ENCODE measurements at places on chromosomes 3 and 15.

DNA sequence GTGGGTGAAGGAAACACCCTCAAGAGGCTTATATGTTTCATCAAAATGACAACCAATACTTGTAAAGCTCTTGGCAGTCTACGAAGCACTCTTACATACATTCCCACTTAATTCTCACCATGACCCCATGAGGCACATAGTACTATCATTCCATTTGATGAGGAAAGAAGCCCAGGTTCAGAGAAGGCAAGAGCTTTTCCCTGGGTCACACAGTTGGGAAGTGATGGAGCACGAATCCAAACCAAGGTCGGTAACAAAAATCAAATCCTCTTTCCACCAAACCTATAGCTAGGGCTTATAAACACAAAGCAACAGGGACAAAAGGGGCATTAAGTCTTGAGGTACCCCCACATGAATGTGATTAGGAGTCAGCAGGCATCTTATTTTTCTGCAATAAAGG, 187.1 kb downstream of the UACA start:
- DNase-seq, result no peak

GRCh38 chr3:87082796-87083440, 92.0 kb upstream of the VGLL3 start:
- DNase-seq, result peak; percentile 74

DNA sequence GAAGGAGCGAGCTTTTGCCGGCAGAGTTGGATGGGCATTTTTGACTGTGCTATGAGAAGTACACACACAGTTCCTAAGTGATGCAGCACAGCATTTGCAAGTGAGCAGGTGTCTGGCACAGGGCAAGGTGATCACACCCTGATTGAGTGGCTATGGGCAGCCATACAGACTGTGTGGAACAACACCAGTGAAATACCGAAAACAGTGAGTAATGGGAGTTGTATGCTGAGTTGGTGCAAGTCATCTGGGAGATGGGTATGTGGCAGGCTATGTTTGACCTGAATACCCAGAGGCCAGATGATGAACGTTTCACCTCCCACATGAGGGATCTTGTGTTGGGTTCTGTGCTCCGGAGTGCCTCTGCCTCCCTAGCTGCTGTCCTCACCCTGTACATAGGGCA, 53.5 kb upstream of the TIPARP start:
- DNase-seq, result no peak

- DNase-seq, result no peak
These were observed 24.6 kb upstream of the SRP14 start for GRCh38 chr15:40063563-40064011.

DNA sequence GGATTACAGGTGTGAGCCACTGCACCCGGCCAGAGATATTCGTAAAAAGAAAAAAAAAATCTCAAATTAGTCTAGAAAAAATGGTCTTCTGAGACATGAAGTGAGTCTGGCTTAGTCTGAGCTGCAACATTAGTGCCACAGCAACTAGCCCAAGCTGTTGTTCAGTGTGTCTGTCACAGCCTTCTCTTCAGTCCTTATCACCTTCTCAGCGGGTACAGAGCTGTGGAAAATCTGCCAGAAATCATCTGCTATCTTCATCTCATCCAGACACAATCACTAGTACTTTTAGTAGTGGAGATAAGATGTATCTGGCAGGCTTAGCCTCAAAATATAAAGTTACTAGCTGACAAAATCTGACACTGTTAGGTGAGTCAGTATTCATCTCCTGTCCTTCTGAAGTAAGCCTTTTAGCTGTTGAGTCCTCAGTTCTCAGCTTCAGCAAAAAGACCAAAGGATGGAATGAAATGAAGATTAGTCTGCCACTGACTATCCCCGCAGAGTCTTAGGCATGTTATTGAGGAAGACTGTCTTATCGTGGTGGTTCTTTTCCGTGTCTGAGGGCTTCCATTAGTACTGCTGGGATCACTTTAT, 120.5 kb upstream of the CGNL1 start:
- DNase-seq, result no peak

GRCh38 chr3:129035360-129036221, 25.0 kb upstream of the GP9 start:
- no peak for DNase-seq

DNA sequence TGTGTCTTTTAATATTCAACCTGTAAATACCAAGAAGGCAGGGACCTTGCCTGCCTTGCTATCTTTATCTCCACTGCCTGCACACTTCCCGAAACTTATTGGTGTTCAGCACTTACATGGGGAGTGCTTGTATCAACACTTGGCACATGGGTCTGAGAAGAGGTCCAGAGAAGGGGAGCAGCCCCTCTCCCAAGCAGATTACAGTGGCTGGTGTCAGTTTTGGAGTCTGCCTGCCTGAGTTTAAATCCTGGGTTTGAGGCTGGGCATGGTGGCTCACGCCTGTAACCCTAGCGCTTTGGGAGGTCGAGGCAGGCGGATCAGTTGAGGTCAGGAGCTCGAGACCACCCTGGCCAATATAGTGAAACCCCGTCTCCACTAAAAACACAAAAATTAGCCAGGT, 20.3 kb downstream of the MESD start:
- no peak for DNase-seq

- DNase-seq, result no peak
These were observed 35.4 kb upstream of the SUCLG2 start for GRCh38 chr3:67689806-67690205.

GRCh38 chr15:69760890-69761568, 308.4 kb downstream of the RPLP1 start:
- DNase-seq, result no peak

DNA sequence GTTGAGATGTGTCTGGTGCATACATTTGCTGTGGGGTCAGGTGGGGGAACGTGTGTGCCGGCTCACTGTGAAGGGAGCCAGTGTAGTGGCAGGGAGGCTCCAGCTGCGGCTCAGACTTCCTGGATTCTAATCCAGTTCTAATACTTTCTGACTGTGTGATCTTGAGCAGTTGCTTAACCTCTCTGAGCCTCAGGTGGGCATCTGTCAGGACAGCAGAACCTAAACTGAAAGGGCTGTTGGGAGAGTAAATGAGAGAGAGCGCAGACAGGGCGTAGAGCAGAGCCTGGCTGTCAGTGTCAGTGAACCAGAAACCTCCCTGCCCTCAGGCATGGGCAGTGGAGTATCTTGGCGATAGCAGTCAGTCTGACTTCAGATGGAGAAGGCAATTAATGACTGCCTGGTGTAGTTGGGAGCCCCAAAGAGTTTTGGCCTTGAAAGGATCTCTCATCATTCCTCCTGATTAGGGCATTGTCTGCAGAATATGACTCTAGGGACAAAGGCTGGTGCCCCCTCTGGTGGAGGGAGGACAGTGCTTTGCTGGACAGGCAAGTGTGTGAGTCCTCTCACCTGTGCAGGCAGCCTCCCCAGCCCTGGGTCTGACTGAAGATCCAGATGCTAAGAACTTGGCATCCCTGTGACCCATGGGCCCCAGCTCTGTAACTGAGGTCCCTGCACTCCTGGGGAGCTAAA, 9.6 kb downstream of the KBTBD13 start:
- DNase-seq, result no peak

- DNase-seq, result no peak
These were observed 130.5 kb upstream of the NR2E3 start for GRCh38 chr15:71679793-71680353.

DNA sequence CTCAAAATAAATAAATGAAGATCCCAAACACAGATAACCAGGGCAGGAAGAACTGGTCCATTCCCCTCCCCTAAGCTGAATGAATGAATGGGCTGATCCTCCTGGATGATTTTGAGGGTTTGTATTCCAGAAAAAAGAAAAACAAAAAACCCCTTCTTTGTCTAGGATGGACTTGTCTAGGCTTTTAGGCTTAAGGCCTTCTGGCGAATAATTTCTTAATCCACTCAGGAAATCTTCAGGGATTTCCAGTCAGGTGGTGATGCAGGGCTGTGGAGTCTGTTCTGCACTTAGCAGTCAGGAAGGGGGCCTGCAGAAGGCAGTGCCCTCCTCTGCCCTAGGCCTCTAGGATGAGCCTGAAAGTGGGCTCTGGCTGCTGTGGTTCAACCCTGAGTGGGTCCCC, 52.1 kb downstream of the BDH1 start:
- no peak for DNase-seq

DNA sequence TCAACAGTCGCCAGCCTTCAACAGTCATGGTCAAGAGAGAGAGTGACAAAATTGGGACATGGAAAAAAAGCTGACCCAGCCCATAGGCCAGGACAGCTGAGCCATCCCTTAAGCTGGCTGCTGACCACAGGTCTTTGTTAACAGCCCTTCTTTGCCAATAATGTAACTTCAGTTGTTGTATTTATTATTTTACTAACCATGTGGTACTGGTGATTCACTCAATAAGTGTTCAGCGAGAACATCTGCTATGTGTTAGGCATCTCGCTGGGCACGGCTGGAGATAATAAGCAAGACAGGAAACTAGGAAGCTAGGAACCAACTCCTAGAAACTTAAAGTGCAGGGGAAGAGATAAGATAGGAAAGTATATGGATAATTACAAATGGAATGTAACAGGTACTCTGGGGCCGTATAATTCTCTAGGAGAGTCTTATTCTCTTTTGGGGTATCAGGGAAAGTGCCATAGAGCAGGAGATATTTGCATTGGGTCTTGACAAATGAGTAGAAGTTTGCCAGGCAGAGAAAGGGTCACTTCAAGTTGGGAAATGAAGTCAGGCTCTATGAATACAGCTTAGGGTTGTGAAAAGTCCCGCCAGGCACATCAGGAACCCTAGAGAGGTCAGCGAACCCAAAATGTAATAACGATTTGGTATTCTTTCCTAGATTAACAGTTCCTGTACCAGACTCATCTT, 84.0 kb upstream of the TRA2B start:
- DNase-seq, result no peak

- no peak for DNase-seq
These were observed 3.3 kb upstream of the GP9 start for GRCh38 chr3:129057249-129057648.

DNA sequence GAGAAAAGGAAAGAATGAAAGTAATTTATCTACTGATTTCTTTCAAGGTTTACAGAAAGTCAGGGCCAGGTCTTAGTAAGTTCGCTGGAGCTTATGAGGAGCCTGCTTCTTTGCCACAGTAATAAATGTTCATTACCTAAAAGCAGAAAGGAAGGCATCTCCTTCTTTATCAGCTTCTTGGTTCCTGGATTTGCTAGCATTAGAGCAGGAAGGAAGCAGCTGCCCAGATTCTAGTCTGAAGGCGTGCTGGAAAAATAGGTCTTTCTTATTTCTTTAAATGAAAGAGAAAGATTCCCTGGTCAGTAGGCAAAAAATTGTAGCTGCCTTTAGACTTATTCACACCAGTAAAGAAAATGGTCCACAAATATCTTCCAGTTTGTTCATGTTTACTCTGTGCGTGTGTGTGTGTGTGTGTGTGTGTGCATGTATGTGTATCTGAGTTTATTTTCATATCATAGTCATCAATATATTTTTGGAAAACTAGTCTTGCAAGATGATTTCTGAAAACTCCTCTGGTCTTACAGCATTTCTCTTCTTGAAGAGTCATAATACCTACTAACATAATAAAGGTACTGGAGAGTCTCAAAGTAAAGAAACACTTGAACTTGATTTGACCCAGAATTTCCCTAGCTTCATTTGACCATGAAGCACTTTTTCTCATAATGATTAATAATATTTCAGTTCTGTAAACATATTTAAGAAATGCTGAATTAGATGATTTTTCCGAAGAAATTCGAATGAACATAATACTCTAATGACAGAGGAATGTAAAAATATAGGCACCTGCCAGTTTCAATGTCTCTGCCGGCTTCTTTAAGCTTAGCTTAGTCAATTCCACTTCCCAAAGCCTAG, 255.3 kb upstream of the ZPLD1 start:
- no peak for DNase-seq

DNA sequence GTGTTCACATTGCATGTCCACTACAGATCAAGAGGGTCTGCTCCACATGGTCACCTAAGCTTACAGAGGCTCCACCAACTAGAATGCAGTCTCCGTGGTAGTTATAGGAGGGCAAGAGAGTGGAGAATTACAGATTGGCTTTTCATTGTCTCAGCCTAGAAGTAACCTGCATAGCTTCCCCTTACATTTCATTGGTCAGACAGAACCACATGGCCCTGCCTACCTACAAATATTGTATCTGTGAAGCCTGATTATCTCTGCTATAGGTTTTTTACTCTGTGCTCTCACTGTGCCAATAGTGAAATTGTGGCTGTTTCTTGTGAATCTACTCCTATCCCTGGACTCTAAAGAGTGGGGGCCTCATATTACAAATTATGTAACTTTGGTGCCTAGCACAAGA, 2.5 kb upstream of the TLNRD1 start:
- DNase-seq, result no peak

GRCh38 chr3:126487151-126487771, 11.6 kb upstream of the ZXDC start:
- no peak for DNase-seq

DNA sequence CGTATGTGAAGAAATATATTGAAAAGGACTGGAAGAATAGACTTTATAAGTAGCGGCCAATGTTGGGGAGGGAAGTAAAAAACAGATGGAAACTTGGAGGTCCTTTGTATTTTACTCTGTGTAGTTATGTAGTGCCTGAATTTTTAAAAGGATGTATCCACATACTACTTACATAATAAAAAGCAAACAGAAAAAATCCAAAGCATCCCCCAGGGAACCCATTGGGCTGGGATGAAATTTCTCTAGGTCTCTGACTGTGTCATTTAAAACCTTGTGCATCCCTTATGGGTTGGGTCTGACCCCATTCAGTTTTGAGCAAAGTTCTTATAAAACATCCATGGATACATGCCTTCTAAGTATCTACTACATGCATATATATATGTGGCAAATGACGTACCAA, 141.1 kb downstream of the NR1D2 start:
- DNase-seq, result no peak

GRCh38 chr3:174318181-174318580, 541.0 kb upstream of the NAALADL2 start:
- no peak for DNase-seq

DNA sequence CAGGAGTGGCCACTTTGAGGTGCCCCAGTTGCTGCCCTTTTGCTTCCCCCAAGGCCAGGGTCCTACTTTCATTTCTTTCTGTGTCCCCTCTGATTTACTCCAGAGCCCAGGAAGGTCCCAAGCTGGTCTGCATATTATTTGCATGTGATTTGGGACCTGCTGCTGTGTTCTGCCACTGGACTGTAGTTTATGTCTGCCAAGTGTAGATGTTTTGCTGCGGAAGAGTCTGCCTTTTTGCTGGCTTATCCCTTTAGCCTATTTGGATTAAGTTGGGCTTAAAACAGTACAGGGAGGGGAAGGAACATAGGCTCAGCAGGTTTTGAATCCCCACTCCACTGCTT, 21.4 kb downstream of the NOX5 start:
- DNase-seq, result no peak

- peak; percentile 73 for DNase-seq
These were observed 61.4 kb downstream of the ZNF609 start for GRCh38 chr15:64521726-64522164.

- no peak for DNase-seq
These were observed 5.1 kb downstream of the RAB43 start for GRCh38 chr3:129116482-129116946.

Data from NCI-H526 (cell line).